ENCODE measurements at places on chromosomes 13 and 19.

- DNase-seq = no peak
Observed at GRCh38 chr13:72399351-72399750, 328.1 kb downstream of the MZT1 start.

DNA sequence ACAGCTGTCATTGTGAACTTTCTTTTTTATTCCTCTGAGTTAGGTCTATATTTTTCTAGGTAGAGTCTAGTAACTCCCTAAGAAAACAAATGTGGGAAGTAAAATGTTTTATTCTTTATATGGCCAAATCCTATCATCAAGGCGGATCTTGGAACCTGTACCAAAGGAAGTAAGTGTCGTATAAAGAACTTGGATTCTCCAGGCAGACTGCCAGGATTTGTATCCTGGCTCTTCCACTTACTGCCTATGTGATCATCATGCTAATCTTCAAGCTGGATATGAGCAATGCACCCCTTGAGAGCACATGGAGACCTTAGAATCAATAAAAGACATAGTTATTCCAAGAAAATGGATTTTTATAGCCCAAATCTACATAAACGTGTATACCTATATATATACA, 286.5 kb downstream of the PCDH17 start:
- no peak for DNase-seq

DNA sequence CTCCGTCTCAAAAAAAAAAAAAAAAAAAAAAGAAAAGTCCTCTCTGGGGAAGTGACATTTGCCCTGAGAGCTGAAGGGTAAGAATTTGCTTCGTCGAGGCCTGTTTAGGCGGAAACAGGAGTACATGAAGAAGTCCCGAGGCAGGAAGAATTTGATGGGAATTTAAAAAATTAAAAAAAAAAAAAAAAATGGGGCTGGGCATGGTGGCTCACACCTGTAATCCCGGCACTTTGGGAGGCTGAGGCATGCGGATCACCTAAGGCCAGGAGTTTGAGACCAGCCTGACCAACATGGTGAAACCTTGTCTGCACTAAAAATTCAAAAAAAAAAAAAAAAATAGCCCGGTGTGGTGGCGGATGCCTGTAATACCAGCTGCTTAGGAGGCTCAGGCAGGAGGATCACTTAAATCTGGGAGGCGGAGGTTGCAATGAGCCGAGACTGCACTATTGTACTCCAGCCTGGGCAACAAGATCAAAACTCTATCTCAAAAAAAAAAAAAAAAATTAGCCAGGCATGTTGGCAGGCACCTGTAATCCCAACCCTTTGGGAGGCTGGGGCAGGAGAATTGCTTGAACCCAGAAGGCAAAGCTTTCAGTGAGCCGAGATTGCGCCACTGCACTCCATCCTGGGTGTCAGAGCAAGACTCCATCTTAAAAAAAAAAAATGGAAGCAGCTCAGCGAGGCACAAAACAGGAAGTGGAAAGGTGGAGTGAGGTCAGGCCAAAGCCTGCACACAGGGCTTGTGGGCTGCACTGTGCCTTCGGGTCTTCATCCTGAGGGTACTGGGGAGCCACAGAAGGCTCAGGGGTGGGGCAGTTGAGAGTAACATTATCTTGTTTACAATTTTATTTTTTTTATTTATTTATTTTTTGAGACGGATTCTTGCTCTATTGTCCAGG, 4.9 kb downstream of the BAX start:
- no peak for DNase-seq

DNA sequence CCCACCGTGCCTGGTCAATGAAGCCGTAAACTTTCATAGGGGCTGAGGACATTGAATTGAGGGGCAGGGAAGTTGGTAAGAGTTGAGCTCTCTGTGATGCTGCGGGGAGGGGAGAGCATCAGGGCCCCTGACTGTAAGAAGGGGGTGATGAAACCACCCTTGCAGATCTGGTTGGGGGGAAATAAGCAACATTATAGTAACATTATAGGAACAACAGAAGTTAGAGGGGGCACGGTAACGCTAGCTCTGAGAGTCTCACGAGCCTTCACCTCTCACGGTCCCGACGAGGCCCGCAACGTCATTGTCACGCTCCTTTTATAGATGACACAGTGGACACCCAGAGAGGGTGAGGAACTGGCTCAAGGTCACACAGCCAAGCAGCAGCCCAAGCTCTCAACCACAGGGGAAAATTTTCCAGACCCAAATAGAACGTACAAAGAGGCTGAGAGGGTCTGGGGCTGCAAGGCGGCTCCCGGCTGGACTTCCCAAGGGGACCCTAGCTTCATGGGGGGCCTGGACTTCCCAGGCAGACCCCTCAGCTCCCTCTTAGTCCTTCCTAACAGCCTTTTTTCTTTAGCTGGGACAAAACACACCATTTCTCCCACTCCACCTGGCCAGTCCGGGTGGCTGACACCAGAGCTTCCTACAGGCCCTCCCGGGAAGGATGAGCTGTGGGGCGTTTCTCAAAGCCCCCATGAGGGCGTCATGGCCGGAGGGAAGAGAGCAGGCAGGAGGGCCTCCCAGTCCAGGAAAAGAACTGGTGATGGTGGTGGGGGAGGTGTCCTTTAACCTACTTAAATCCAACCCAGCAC, 4.1 kb downstream of the TLE5 start:
- DNase-seq = no peak

- peak; percentile 88 for DNase-seq
Observed at GRCh38 chr19:24054044-24054935, 32.7 kb upstream of the ZNF254 start.

DNA sequence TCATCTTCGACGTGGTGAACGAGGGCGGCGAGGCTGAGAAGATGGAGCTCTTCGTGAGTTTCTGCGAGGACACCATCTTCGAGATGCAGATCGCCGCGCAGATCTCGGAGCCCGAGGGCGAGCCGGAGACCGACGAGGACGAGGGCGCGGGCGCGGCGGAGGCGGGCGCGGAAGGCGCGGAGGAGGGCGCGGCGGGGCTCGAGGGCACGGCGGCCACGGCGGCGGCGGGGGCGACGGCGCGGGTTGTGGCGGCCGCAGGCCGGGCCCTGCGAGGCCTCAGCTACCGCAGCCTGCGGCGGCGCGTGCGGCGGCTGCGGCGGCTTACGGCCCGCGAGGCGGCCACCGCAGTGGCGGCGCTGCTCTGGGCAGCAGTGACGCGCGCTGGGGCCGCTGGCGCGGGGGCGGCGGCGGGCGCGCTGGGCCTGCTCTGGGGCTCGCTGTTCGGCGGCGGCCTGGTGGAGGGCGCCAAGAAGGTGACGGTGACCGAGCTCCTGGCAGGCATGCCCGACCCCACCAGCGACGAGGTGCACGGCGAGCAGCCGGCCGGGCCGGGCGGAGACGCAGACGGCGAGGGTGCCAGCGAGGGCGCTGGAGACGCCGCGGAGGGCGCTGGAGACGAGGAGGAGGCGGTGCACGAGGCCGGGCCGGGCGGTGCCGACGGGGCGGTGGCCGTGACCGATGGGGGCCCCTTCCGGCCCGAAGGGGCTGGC, 52.6 kb downstream of the MAP4K1 start:
- DNase-seq = no peak

DNA sequence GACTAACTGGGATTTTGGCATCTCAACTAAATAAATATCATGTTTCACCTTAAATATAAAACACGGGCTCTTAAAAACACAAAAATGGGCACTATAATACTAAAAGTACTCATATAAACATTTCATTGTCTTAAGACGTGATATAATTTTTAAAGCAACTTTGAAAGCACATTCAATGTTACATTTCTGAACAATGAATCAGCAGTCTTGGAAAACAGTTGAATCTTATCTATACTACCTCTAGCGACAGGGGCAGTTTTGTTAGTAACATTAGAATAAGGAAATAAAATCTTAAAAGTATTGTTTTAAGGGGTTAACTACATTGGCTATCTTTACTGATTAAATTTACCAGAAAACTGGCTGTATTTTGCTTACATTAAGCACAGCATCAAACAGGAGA, 156.9 kb downstream of the UGGT2 start:
- no peak for DNase-seq

DNA sequence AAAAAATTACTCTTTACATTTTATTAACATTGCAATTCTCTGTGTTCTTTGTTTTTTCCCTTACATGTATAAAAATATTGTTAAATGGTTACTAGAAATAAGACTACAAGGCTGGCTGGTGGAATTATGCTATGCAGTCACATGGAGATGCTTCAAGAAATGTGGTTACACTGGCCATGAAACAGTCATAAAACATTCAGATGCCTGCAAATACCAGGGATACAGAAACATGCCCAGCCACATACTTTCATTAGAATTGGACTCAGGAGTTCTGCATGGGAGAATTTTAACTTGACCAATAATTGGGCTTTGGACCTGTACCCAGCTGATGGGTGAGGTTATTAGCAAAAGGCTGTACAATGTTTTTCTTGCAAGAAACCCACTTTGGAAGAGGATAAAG, 1407.7 kb upstream of the SLC10A2 start:
- DNase-seq = no peak

- DNase-seq = no peak
Observed at GRCh38 chr13:59452189-59452890, 711.4 kb downstream of the DIAPH3 start.

GRCh38 chr19:35410487-35410886, 37.6 kb upstream of the FFAR2 start:
- DNase-seq = no peak
